ENCODE measurements at places on chromosomes 4 and X. TPM values are rescaled to one million over a fixed set of nuclear protein-coding genes. Genes with fewer than 3 reads are reported as not detected.

DNA sequence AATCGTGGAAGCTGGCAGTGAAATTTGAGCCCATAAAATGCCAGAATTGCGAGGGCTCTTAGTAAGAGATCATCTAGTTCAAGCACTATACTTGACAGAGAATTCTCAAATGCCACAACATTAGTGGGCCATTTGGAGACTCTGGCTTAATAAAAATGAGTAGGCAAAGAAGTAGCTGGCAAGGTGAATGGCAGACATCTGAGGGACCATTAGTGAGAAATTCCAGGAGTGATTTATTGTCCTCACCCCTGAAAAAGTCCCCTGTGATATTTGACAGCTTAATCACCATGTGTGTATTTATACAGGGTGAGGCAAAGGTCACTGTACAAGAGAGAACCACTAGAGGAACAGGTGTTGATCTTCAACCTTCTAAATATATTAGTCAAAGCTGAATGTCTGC lies 207.5 kb downstream of the CHRDL1 start:
- DNase-seq = no peak

DNA sequence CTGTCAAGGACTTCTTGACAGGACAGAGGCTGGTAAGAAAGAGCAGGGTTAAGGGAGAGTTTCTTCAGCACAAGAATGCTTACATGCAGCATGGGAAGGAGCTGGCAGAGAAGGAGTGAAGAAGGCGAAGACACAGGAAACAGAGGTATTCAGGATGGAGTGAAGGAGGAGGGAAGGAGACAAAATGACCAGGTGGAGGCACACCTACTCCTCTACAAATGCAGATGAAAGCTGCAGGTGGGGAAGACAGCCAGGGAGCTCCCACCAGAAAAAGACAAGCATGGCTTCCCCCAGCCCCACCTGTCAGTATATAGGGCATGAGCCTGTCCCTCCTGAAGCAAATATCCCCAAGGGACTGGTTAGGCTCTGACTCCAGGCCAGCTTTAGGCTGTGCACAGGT lies 29.6 kb upstream of the NKRF start:
- no peak for DNase-seq

DNA sequence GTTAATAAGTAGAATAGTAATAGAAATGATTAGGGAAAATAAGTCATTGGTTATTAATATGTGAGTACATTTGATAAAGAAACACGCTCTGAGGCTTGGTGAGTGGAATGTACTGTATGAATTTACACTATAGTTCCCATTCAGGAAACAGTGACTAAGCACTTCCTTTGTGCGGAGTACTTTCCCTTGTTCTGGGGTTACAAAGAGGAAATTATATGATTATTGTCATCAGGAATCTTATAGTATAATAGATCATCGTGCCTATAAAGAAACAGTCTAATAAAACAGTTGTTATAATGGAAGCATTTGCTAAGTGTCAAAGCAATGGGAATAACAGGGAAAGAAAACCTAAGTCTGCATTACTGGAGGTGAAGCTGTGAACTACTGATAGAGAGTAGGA lies 138.0 kb downstream of the RPA4 start:
- no peak for DNase-seq

DNA sequence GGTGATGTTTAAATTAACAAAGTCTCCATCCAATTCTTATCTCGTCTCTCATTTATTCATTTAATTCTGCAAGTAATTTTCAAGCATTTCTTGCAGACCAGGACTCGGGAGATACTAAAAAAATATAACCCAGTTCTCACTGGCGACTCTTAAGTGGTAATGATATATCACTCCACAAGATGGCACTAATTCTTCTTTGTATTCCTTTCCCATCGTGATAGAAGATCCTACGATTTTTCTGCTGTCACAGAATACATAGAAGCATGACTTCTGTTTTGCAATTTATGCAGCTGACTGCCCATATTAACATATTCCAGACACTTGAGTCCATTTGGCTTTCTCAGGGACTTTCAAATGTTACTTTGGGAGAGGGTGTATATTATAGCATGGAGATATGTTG lies 64.0 kb upstream of the FGF13 start:
- no peak for DNase-seq

- no peak for DNase-seq
Measured at GRCh38 chrX:110321670-110322069, 3.8 kb upstream of the AMMECR1 start.

- DNase-seq = no peak
Measured at GRCh38 chr4:174490451-174490961, 31.8 kb downstream of the HPGD start.

CYLC1 gene
- total RNA-seq = not detected

DNA sequence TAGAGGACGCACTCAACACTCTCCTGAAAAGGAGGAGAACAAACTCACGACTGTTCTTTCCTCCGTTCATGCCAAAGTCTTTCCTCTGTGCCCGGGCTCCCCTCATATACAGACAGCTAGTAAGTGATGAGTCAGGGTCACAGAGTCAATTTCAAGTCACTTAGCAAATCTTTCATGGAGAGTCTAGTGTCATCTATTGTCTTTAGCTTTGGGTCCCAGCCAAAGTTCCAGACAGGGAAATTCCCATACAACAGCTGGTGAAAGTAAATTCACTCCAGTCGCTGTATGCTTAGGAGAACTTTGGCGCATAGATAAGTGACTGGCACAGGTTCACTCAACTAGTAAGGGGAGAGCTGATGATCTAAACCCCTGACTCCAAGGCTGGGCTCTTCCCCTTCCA lies 226.5 kb downstream of the MID1 start:
- DNase-seq = no peak
